ENCODE measurements at places on chromosomes 11 and 22. TPM values are rescaled to one million over a fixed set of nuclear protein-coding genes. Genes with fewer than 3 reads are reported as not detected.

GRCh38 chr11:28466506-28466905 is 358.3 kb downstream of the METTL15 start:
- no peak for DNase-seq

DNA sequence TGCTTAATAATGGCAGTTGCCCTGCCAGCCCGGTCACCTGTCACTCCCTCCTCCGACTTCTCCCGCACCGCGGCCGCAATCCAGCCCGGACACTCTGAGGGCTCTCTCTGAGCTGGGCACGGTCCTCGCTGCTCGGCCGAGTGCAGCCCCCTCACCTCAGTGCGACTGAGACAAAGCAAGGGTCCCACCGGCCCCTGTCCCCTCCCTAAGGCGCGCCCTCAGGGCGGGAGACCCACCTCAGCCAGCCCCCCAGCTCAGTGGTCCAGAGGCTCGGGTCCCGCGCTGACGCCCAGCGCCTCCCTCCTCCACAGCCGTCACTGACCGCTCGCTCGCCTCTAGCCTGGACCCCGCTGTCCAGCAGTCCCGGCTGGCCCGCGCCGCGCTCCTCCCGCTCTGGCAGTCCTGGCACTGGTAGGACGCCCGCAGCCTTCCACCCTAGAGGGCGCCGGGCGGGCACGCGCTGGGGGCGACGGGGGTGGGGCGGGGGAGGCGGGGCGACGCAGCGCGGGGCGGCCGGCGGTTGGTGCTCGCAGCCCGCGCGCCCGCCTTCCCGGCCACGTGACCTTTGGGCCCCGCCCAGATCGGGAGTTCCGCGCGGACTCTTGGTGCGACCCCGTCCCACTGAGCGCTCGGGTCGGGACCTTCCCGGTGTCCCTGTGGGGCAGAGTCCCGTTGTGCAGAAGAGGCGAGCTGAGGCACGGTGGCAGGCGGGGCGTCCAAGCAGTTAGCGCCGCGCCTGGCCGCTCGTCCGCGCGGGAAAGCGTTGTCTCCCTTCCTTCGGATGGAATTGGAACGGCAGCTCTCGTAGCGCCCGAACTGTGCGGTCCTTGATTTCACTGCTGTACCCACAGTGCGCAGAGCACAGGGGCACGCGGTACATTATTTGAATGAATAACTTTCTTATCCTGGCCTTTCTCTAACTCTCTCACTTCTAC is 7.8 kb upstream of the L3MBTL2 start:
- DNase-seq: peak; percentile 93

DNA sequence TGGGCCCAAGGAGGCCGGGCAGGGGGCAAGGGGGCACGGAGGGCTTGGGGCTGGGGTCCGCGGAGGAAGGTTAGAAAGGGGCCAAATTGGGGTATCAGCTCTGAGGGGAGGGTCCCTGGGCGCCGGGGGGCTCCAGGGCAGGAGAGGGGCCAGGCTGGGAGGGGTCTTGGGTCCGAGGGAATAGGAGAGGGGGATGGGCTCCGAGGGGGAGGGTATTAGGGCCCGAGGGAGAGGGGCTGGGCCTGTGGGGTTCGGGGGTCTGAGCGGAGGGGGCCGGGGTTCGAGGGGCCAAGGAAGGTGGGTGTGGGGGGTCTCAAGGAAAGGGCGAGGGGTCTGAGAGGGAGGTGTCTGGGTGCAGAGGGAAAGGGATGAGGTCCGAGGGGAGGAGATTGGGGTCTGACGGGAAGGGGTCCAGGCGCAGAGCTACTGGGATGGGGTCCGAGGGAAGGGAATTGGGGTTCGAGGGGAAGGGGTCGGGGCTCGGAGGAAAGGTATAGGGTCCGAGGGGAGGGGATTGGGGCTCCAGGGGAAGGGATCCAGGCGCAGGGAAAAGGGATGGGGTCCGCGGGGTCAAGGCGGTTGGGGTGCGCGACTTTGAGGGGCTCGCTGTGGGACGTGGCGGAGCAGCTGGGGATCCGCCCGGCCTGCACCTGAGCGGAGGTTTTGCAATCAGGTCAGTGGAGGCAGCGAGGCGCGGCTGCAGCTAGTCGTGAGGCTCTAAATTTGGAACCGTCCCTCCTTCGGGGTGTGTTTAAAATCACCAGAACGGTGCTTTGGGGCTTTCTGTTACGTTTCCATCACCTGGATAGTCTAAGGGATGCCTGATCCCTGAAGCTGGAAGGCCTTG is 728 bp downstream of the CTTN start:
- DNase-seq: no peak

DNA sequence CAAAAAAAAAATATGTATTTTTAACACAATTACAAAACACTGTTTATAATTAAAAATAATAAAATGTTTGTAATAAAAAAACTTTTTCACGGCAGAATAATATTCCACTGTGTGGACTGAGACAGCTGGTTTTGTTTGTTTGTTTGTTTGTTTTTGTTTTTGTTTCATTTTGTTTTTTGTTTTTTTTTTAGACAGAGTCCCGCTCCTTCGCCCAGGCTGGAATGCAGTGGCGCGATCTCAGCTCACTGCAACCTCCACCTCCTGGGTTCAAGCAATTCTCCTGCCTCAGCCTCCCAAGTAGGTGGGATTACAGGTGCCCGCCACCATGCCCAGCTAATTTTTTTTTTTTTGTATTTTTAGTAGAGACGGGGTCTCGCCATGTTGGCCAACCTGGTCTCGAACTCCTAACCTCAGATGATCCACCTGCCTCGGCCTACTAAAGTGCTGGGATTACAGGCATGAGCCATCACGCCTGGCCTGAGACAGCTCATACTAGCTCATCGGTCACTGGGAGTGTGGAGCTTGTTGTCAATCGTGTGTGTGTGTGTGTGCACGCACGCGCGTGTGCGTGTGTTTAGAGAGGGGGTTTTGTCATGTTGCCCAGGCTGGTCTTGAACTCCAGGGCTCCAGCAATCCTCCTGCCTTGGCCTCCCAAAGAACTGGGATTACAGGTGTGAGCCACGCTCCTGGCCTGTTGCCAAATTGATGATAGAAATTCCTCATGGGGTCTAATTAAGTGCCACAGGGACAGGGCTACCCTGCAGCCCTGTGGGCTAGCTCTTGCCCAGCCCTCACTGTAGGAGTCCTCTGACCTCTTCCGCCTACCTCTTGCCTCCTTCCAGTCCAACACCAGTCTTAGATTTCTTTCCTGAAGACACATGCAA is 7.2 kb upstream of the AIFM3 start:
- no peak for DNase-seq

DNA sequence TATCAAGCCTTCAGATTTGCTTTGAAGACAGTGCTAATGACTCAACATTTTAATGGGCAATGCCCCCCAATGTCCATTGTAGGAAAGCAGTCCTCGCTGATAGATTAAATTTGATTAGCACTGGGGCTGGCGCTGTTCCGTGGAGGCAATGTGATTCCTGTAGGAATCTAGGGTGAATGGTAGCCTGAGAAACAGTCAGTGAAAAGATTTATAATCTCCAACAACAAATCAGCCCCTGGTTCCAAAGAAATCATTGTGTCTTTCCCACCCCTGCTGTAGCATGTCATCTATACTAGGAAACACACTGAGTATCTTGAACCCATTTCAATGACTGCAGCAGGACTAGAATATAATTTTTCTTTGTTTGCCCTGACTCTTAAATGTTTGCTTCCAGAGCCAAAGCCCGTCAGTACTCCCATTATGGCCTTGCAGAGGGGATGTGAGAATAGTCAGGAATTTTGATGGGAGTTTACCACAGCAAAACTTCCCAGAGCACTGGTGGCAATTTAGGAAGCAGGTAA is 36.1 kb downstream of the MPPED2 start:
- no peak for DNase-seq

- no peak for DNase-seq
Measured at GRCh38 chr11:126495281-126496220, 140.1 kb downstream of the ST3GAL4 start.

DNA sequence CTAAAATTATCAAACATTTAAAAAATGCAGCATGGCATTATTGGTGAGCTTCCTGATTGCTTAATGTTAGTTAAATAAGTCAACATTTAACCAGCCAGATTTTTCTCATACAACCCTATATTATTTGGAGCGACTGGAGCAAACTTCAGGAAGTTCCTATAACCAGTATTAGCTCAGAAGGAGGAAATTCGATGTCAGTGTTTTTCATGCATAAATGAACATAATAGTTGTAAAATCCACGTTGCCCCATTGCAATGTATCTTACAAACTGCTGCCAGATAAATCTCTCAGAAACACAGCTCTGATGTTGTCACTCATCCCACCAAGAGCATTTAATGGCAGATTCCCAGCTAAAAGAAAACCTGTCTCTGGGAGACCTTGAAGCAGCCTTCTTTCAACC is 278.5 kb downstream of the CASP12 start:
- no peak for DNase-seq

GRCh38 chr22:31274017-31274416 is 18.3 kb downstream of the PIK3IP1 start:
- DNase-seq: no peak

- DNase-seq: no peak
Measured at GRCh38 chr11:9748361-9748970, 84.6 kb downstream of the SWAP70 start.

GRCh38 chr22:46054091-46055073 is 77.4 kb upstream of the WNT7B start:
- DNase-seq: no peak

GRCh38 chr22:44329179-44329796 is 16.5 kb upstream of the SHISAL1 start:
- no peak for DNase-seq

GRCh38 chr11:23555085-23555484 is 694.8 kb upstream of the CCDC179 start:
- DNase-seq: no peak

GRCh38 chr11:119531623-119532022 is 108.7 kb upstream of the THY1 start:
- no peak for DNase-seq

DNA sequence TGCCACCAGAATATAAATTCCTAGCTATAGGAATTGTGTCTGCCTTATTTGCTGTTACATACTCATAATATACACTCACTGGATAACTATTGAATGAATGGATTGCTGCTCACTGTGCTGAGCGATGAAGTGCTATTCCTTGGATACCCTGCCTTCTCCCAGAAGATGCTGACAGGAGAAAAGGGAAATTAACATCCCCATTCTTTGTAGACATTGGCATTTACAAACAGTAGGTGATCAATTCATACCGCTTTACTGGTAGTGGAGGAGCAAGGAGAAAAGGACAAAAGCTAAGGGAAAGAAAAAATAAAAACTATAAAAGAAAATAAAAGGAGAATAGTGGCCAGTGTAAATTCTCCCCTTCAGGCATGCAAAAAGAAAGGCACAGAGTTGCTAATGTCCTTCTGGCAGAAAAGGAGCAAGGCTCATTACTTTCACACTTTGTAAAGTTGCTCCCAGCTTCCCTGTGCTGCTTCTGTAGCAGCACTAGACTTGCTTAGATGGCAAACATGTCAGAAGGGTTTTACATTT is 183.0 kb downstream of the LUZP2 start:
- DNase-seq: no peak

- DNase-seq: no peak
Measured at GRCh38 chr11:125069796-125070195, 6.7 kb downstream of the SLC37A2 start.

DNA sequence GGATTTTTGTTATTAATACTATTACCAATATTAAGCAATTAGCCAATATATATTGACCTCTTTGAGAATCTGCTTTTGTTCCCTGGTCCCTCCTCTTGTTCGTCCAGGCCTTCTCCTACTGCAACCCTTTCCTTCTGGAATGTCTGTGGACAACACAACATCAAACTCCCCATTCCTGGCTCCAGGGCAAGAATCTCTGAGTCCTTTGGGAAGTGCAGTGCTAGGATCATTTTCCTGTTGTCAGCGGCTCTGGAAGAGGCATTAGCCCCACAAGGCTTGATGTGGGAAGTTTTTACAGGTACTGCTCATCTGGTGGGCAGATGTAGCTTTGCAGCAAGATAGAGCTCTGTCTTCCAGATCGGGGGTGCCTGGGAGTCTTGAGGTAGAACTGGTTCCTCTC is 74.3 kb downstream of the RPUSD4 start:
- no peak for DNase-seq

GRCh38 chr11:45259592-45259991 is 26.5 kb downstream of the SYT13 start:
- no peak for DNase-seq

DNA sequence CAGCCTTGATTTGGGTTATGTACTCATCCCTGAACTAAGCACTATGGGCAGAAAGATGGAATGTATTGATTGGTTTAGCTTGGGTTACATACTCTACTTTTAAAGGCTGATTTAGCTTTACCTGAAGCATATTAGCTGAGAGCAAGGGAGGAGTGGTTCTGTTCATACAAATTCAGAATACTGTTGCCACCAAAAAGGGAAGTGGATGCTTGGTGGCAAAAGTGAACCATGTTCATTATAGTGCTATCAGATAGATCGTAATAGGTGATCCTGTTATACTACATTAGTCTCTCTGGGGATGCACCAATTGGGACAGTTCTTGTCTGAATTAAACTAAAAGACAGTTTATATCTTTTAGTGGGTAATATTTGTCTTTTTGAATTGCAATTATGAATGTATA is 44.5 kb upstream of the RRM1 start:
- no peak for DNase-seq

DNA sequence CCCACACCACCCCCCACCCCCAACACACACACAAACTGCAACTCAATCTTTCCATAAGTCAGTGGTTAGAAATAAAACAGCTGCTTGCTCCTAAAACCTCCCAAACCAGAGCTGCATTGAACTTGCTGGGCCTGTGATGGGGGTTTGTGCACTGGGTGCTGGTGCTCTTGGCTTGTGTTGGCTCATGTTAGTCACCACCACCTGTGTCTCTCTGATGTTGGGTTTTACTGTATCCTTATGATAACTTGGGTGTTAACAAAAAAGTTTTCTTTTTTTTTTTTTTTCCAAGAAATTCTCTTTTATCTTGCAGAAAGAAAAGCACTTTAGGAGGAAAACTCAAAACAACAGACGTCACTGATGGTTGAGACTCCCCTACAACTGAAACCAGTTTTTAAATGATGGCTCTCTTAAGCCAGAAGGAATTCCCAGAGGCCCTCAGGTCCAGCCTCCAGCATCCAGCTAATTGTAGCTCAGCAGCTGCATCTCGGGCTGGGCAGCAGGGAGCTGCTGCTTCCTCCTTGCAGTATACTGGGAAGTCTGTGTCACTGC is 79.9 kb upstream of the DRD2 start:
- DNase-seq: no peak

DNA sequence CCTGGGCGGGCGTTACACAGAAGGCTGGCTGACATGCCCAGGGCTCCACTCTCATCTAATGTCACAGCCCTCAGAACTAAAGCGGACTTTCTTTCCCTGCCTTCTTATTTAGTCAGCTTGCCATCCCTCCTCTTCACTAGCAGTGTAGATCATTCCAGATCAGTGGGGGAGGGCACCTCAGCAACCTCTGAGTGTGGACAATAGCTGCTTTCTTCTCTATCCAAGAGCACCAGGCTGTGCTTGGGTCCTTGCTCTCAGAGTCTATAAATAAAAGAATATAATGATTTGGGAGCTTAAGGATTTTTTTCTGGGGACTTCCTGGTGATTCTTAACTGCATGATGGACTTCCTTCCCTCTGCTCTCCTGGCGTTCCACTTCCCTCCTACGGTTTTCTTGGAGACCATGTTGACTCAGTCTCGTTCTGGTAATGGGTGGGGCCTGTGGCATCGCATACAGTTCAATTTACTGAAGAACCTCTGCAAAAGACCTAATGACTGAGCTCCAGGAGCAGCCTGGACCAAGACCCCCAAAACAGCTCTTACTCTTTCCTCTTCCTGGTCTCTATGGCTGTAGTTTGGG is 2.9 kb upstream of the HMBS start:
- no peak for DNase-seq

Gene ADSL
- 180 TPM for total RNA-seq

Gene DCHS1
- total RNA-seq: 10.5 TPM

Gene PHOX2A
- 0.19 TPM for total RNA-seq

Gene SLN
- not detected for total RNA-seq

Gene UBQLN3
- not detected for total RNA-seq

Gene OR8J1
- total RNA-seq: not detected

Gene PKNOX2
- 2.0 TPM for total RNA-seq

Gene ANO5
- 4.6 TPM for total RNA-seq

Gene SLC37A2
- 1.1 TPM for total RNA-seq

Gene BCO2
- total RNA-seq: 0.82 TPM
